ENCODE measurements at places on chromosomes 7 and 10. TPM values are rescaled to one million over a fixed set of nuclear protein-coding genes. Genes with fewer than 3 reads are reported as not detected.

- H3K27me3 ChIP-seq = no peaks in the 10 kb centered on the region
- DNase-seq = no peak
- no peaks in the 10 kb centered on the region for H3K36me3 ChIP-seq
- H3K27ac ChIP-seq = no peak overlapping the region
- H3K4me1 ChIP-seq = no peaks in the 10 kb centered on the region
Measured at GRCh38 chr10:106938513-106938912, 226.0 kb downstream of the SORCS1 start.

GRCh38 chr7:106640368-106641141, 20.4 kb downstream of the CCDC71L start:
- H3K4me3 ChIP-seq = no peak overlapping the region
- no peaks in the 10 kb centered on the region for H3K36me3 ChIP-seq
- no peaks in the 10 kb centered on the region for H3K4me1 ChIP-seq

DNA sequence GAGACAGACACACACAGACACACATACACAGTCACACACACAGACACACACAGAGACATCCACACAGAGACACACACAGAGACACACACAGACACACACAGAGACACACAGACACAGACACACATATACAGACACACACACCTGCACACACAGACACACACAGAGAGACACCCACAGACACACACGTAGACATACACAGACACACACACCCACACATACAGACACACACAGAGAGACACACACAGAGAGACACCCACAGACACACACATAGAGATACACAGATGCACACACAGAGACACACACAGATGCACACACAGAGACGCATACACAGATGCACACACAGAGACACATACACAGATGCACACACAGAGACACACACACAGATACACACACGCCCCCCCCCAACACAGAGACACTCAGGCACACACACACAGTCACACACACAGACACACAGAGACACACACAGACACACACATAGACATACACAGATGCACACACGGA, 58.5 kb downstream of the GATA3 start:
- H3K36me3 ChIP-seq = no peaks in the 10 kb centered on the region
- no peak overlapping the region for H3K27ac ChIP-seq
- H3K4me1 ChIP-seq = no peaks in the 10 kb centered on the region

GRCh38 chr7:152617056-152617455, 58.9 kb downstream of the XRCC2 start:
- H3K27ac ChIP-seq = no peak overlapping the region
- H3K4me1 ChIP-seq = peaks cover 14% of the 10 kb centered on the region

Gene GPR15LG
- total RNA-seq = not detected

Gene MKX
- 2.9 TPM for total RNA-seq
